ENCODE measurements at places on chromosomes 7 and 10. TPM values are rescaled to one million over a fixed set of nuclear protein-coding genes. Genes with fewer than 3 reads are reported as not detected.

MCM10 gene
- 21.3 TPM for total RNA-seq

FAM25C gene
- total RNA-seq: not detected

HOXA4 gene
- total RNA-seq: 1.2 TPM

CYP3A7 gene
- not detected for total RNA-seq

PDZD7 gene
- total RNA-seq: 0.67 TPM

AP5Z1 gene
- total RNA-seq: 34.8 TPM

OR2A5 gene
- not detected for total RNA-seq

ADCY1 gene
- total RNA-seq: 2.4 TPM

TCAF2 gene
- 0.84 TPM for total RNA-seq

BBS9 gene
- total RNA-seq: 3.7 TPM

AGK gene
- total RNA-seq: 27.8 TPM

DMBT1 gene
- total RNA-seq: 0.22 TPM

CCDC3 gene
- 1.3 TPM for total RNA-seq

SVOPL gene
- total RNA-seq: not detected

CFAP46 gene
- 1.5 TPM for total RNA-seq

SYT15 gene
- total RNA-seq: 2.4 TPM

HSPB1 gene
- total RNA-seq: 1,354 TPM

ADRB1 gene
- 1.1 TPM for total RNA-seq

PPP1R17 gene
- not detected for total RNA-seq

NET1 gene
- total RNA-seq: 64.3 TPM

GSAP gene
- 2.9 TPM for total RNA-seq

GDI2 gene
- 223 TPM for total RNA-seq

GSTO2 gene
- total RNA-seq: 1.5 TPM

SYCE1 gene
- total RNA-seq: not detected

ADARB2 gene
- not detected for total RNA-seq

EPHB6 gene
- 0.89 TPM for total RNA-seq

MYL10 gene
- not detected for total RNA-seq

SAP25 gene
- 0.39 TPM for total RNA-seq

TMEM236 gene
- 0.05 TPM for total RNA-seq

MMP21 gene
- total RNA-seq: not detected

ENTPD1 gene
- total RNA-seq: not detected

FGFBP3 gene
- 2.7 TPM for total RNA-seq

SPDYE1 gene
- total RNA-seq: not detected

PGAM2 gene
- total RNA-seq: not detected

FXYD4 gene
- total RNA-seq: not detected

CPA1 gene
- not detected for total RNA-seq

SLC26A5 gene
- not detected for total RNA-seq

IQCE gene
- 12.8 TPM for total RNA-seq

CYP3A4 gene
- not detected for total RNA-seq

ZNF804B gene
- not detected for total RNA-seq

OPN1SW gene
- not detected for total RNA-seq

SLC18A3 gene
- not detected for total RNA-seq

MYO1G gene
- 0.26 TPM for total RNA-seq

FAM24B gene
- total RNA-seq: 14.8 TPM

GRID2IP gene
- total RNA-seq: not detected

BPGM gene
- 16.3 TPM for total RNA-seq

GNGT1 gene
- not detected for total RNA-seq

SUN3 gene
- total RNA-seq: not detected

PHKG1 gene
- total RNA-seq: 1.9 TPM

MRLN gene
- not detected for total RNA-seq

TWIST1 gene
- total RNA-seq: 3.6 TPM

EBLN1 gene
- not detected for total RNA-seq

UFSP1 gene
- 6.9 TPM for total RNA-seq

IRF5 gene
- 12.5 TPM for total RNA-seq

PALD1 gene
- total RNA-seq: 6.8 TPM

Data from A549 treated with GW870086 at 1 μM for 4 hours (cell line).